ENCODE measurements at places on chromosomes 6 and 20. TPM values are rescaled to one million over a fixed set of nuclear protein-coding genes. Genes with fewer than 3 reads are reported as not detected.

DNA sequence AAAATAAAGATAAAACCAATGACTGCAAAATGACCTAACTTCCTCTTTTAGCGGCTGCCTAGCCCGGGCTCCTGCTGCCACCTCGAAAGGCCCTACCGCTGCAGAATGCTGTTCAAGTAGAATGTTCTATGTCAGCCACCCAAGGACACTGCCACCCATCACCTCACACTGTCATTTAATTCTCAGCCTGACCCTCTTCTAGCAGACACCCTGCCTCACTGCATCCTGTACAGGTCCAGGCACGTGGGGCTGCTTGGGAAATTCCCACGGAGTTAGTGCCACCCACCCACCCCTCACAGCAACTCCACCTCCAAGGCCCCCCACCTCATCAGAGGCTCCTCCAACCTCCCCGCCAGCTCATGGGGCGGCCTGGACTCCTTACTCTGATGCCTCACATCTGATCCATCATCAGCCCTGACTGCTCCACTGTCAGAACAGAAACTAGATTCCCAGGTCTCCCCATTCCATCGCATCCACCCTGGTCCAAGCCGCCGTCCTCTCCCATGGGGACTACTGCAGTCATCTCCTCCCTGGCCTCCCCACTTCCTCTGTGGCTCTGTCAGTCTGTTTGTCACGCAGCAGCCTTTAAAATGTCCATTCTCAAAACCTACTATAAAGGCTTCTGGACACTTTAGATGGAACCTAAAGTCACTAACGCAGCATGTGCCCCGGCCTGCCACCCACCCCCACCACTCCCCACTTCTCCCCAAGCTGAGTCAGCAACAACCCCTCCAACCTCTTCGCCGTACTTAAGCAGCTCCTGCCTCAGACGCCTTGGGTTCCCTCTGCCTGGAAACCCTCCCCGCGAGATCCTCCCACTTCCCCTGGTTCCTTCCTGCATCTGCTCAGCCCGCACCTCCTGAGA lies 17.0 kb downstream of the NFATC2 start:
- H3K36me3 ChIP-seq = no peaks in the 10 kb centered on the region
- no peak overlapping the region for H3K27ac ChIP-seq
- no peak for DNase-seq
- H3K27me3 ChIP-seq = no peaks in the 10 kb centered on the region
- H3K4me1 ChIP-seq = no peaks in the 10 kb centered on the region

DNA sequence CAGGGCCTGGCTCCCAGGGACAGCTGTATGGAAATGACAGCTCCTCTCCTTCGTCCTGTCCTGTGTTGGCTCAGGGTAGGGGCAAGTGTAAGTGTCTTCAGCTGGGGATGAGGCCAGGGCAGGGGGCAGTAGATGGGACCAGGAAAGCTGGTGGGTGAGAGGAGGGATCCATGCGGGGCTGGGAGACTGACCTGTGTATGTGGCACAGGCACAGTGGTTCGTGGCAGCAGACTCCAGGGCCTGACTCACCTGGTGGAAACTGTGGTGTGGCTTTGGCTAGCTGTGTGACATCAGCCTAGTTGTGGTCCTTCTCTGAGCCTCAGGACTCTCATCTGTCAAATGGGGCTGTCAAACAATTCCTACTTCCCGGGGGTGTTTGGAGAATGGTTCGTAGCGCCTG lies 13.7 kb upstream of the SCRT2 start:
- no peak overlapping the region for H3K4me3 ChIP-seq
- DNase-seq = no peak
- no peaks in the 10 kb centered on the region for H3K36me3 ChIP-seq
- no peaks in the 10 kb centered on the region for H3K27me3 ChIP-seq

GRCh38 chr6:110410511-110410910 lies 4.9 kb downstream of the DDO start:
- no peak overlapping the region for H3K27ac ChIP-seq
- no peak overlapping the region for H3K4me3 ChIP-seq
- DNase-seq = no peak
- H3K4me1 ChIP-seq = no peaks in the 10 kb centered on the region
- no peaks in the 10 kb centered on the region for H3K36me3 ChIP-seq

- no peaks in the 10 kb centered on the region for H3K36me3 ChIP-seq
- no peak overlapping the region for H3K4me3 ChIP-seq
- no peaks in the 10 kb centered on the region for H3K27me3 ChIP-seq
- no peak for DNase-seq
Observed at GRCh38 chr6:105170059-105170458, 9.8 kb downstream of the POPDC3 start.

DNA sequence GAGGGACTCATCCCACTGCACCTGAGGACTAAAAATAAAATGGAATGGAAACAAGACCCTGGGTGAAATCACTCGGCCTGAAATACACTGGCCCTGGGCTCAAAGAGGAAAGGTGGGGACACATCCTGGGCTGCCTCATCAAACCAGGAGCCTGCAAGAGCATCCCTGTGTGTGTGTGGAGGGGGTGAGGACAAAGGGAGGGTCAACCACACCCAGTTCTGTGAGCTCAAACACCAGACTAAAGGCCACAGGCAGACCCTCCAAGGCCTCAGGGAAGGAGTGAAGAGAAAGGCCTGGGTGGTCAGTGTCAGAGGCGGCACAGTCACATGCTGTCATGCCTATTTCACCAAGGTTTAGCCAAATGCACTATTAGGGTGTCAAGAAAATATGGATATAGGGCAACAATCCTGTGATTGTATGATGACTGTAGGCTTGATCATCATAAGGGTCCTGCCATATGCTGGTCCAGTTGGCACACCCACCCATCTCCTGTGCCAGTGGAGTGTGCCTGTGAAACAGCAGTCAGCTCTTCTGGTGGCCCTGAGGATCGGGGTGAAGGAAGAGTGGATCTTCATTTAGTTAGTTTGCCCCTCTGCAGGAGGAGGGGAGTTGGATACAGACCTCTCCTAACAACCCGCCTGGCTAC lies 28.9 kb downstream of the SRSF3 start:
- H3K4me1 ChIP-seq = peaks cover 11% of the 10 kb centered on the region
- no peak overlapping the region for H3K27ac ChIP-seq
- H3K36me3 ChIP-seq = no peaks in the 10 kb centered on the region
- no peak overlapping the region for H3K4me3 ChIP-seq
- H3K27me3 ChIP-seq = no peaks in the 10 kb centered on the region

DNA sequence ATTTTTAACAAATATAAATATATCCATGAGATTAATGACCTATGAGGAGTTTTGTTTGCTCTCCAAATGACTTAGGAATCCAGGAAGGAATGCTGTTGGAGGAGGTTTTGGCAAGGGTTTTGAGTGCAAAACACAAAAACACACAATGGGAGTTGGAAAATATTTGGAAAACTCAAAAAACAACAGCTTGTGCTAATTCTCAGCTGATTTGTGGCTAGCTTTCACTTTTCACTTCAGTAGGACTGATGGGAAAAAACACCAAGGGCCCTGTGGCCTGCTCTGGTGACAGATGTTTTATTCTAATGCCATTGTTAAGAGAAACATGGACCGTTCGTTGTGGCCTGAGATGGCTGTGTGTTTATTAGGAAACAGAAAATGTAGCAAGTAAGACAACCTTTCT lies 113.9 kb downstream of the ALDH8A1 start:
- H3K36me3 ChIP-seq = no peaks in the 10 kb centered on the region
- no peak overlapping the region for H3K4me3 ChIP-seq
- H3K27me3 ChIP-seq = no peaks in the 10 kb centered on the region
- no peaks in the 10 kb centered on the region for H3K4me1 ChIP-seq
- DNase-seq = no peak

DNA sequence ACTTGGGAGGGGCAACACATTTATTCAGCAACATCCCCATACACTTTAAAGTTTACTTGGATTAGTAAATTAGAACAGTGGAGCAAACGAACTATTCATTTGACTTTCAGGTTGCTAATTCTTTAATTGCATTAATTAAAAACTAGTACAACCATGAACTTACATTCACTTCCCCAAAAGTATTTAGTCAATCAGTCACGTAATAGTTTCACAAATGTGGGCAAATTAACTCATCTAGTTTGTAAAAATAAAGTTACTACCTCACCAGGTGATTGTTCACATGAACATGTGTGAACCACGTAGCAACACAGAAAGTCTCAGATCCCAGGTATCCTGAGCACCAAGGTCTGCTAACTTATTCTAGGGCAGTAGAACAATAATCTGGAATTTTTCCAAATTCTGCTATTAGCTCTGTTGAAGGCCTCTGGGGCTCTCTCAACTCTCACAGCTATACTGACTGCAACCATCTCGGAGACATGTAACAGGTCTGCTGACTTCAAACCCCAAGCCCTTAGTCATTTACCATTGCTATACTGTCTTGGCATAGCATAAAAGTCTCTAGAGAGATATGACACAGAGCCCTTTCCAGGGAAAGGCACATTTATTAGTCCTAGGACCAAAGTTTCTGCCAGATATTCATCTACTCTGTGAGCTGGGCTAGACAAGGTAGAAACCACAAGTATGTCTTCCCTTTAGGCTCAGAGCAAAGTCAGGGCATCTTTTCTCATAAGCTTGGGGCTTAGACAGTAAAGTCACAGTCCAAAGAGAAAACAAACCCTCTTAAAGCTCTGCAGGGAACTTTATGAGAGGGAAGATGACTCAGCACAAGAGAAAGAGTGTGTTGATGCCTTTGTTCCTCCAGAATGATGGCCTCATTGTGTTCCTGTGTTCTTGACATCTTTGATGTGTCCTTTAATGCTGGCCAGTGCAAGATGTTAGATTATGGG lies 50.9 kb upstream of the CCDC28A start:
- peak overlapping the region; percentile 53 for H3K27ac ChIP-seq
- H3K4me1 ChIP-seq = peaks cover 28% of the 10 kb centered on the region
- no peaks in the 10 kb centered on the region for H3K27me3 ChIP-seq
- no peaks in the 10 kb centered on the region for H3K36me3 ChIP-seq

GRCh38 chr6:163355426-163355991 lies 59.0 kb upstream of the QKI start:
- H3K4me3 ChIP-seq = no peak overlapping the region
- no peaks in the 10 kb centered on the region for H3K27me3 ChIP-seq
- no peaks in the 10 kb centered on the region for H3K36me3 ChIP-seq
- DNase-seq = no peak
- peaks cover 13% of the 10 kb centered on the region for H3K4me1 ChIP-seq

GRCh38 chr6:121413879-121414278 lies 21.6 kb upstream of the GJA1 start:
- H3K4me1 ChIP-seq = no peaks in the 10 kb centered on the region
- no peaks in the 10 kb centered on the region for H3K27me3 ChIP-seq
- H3K36me3 ChIP-seq = no peaks in the 10 kb centered on the region
- H3K4me3 ChIP-seq = no peak overlapping the region

DNA sequence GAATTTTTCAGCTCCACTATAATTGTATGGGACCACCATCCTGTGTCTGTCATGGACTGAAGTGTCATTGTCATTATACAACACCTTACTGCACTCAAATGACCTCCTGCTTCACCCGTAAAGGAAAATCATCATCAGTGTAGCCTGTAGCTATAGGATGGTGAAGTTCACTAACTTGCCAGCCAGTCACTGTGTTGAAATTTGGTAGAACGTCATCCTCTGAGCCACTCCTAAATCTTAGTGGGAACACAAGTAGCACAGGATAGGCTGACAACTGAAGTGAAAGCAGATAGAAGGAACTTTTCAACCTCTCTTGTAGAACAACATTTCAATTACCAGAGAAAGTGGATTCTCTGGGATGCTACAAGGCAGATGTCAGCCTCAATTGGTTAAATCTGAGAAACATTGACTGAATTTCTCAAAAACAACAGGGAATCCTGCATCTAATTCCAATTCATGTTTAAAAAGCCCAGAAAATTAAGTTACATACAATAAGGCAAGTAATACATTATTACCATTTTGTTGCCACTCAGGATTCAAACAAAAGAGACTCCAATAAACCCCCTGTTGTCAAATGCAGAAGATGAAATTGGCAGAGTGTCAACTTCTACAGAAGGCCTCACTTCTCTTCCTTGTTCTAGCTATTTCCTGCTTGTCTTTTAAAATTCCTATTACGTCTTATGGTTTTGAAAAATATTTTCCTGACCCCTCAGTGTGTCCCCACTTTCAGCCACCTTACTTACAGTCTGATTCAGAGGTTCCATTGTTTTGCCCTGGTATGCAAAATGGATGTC lies 647.9 kb upstream of the AGPAT4 start:
- no peaks in the 10 kb centered on the region for H3K36me3 ChIP-seq
- H3K4me1 ChIP-seq = peaks cover 10% of the 10 kb centered on the region
- H3K27me3 ChIP-seq = no peaks in the 10 kb centered on the region
- H3K4me3 ChIP-seq = no peak overlapping the region

DNA sequence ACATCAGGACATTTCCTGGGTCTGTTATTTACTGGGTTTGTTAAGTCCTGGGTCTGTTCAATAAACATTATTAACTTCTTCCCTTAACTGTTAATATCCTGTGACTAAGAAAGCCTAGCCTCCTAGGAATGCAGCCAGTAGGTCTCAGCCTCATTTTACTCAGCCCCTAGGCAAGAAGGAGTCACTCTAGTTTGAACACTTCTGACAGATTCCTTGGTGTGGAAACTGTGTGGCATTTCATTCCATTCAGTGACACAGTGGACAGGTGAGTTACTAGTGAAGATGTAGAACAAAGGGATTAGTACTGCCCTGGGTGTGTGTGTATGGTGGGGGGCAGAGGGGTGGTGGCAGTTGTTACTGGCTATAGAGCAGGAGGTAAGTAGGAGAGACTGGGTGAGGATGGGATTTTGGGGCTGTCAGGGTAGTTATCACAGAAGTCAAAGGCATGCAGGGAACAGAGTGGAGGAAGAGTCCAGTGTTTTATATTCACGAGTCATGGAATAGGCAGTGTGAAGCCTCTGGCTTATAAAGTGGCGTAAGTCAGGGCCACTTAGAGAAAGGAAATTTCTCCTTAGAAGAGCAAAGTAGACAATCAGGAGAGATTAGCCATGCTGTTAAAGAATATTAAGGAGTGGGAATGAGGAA lies 28.4 kb downstream of the RNF182 start:
- H3K4me1 ChIP-seq = peaks cover 18% of the 10 kb centered on the region
- H3K36me3 ChIP-seq = no peaks in the 10 kb centered on the region
- H3K27ac ChIP-seq = peak overlapping the region; percentile 22
- DNase-seq = peak; percentile 48
- H3K27me3 ChIP-seq = no peaks in the 10 kb centered on the region

GRCh38 chr20:59690101-59690500 lies 85.8 kb downstream of the PHACTR3 start:
- DNase-seq = no peak
- no peak overlapping the region for H3K27ac ChIP-seq
- H3K36me3 ChIP-seq = no peaks in the 10 kb centered on the region
- H3K27me3 ChIP-seq = peaks cover 46% of the 10 kb centered on the region

DNA sequence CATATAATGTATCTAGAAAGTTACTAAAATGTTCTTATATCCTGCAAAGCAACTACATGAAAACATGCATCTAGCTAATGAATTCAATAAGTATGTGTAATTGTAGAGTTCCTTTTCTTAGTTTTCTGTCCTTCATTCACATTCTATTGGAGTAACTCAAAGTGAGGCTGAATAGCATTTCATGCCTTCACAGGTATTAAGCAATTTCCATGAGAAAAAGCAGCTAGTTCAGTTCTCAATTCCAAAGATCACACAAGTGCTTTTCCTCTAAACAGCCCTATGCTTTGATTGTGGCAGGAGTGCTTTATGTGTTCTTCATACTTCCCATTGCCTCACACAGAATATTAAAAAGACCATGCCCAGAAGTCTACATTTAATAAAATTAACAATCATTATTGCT lies 274.9 kb downstream of the RFPL4B start:
- H3K27ac ChIP-seq = no peak overlapping the region
- no peaks in the 10 kb centered on the region for H3K4me1 ChIP-seq
- no peak for DNase-seq
- no peaks in the 10 kb centered on the region for H3K27me3 ChIP-seq
- no peaks in the 10 kb centered on the region for H3K36me3 ChIP-seq

The PTCRA gene
- not detected for total RNA-seq

The TMEM244 gene
- not detected for total RNA-seq

The GJA1 gene
- 1.1 TPM for total RNA-seq

The MCCD1 gene
- total RNA-seq = not detected

The DDO gene
- not detected for total RNA-seq
